Chondrocyte (in vitro differentiated cells): ENCODE measurements at places on chromosomes 2 and 18.

DNA sequence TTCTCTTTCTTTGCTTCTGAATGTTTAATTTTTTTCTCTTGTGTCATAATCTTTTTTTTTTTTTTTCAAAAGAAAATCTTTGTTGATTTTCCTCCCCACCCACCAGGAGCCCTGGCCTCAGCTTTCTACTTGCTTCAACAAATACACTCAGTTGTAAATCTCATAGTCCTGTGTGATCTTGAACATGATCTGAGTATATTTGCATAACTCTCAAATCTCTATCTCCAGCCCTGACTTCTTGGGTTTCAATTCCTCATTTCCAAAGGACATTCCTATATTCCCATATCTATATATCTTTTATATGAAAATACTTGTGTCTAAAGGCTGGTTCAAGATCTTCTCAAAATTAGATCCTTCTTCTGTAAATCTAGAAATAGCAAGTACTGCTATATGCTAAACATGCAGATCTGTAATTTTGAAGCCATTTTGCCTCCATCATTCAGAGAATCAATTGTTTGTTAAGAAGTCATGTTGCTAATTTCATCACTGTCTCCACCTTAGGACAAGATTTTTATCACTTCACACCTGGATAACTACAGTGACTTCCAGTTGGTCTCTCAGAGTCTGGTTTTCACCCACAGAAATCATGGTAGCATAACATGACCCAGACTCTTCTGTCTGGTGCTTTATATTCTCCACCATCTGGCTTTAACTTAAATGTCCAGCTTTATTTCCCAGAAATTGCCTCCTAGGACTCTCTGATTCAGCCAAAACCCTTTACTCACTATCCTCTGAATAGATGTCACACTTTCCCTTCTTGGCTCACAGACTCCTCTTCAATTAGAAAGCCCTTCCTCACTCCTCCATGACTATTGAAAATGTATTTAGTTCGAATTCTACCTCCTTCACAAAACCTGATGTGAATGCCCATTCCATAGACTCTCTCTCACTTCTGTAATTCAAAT lies 98.1 kb downstream of the ZEB2 start:
- no peak for DNase-seq

DNA sequence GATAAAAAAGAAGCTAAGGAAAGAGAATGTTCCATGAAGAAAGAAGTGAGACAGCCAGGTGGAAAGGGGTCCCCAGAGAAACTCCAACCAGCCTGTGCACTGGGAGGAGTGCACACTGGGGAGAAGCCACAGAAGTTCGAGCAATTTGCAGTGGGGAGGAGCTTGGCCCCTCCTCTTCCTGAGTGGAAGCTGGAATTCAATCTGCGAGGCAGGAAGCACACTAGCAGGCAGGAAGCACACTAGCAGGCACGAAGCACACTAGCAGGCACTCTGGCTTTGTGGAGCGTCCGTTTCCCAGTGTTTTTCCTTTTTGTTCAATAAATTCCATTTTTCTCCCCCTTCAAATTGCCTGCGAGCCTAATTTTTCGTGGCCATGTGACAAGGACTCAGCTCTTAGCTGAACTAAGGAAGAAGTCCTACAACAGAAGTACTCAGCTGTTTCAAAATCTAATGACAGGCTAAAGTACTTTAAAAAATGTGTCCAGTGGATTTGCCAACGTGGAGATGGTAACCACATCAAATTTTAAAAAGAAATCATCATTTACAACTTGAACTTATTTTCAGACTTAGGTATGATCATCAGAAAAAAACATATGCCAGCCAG lies 21.4 kb upstream of the SPIRE1 start:
- no peak for DNase-seq

DNA sequence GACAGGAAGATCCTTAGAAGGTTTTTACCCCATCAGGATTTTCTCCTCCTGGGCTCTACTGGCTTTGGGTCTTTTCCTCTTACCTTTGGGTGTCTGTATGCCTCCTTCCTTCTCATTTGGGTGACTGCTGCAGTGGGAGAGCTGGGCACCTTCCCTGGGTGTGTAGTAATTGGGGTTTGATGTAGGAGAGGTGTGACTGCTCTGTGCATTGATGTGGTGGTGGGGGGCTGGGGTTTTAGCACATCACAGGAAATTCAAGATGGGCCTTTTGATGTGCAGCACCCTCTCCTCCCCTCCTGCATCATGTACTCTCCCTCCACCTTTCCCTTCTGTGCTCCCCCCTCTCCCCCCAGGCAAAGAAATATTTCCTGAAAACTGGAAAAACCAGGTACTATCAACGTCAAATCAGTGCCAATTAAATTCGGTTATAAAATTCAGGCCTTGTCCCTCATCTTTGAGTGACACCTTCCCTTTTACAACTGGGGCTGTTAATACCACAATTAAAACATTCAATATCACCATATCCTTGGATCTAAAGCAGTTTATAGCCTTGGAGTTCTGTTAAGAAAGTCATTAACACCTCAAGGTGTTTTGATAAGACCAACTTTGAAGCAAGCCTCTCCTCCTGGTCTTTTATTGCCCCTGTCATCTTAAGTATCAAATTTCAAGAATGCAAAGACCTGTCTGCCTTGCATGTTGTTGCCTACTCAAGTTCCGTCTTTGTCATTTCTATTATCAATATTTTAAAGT lies 23.3 kb downstream of the EDAR start:
- no peak for DNase-seq

DNA sequence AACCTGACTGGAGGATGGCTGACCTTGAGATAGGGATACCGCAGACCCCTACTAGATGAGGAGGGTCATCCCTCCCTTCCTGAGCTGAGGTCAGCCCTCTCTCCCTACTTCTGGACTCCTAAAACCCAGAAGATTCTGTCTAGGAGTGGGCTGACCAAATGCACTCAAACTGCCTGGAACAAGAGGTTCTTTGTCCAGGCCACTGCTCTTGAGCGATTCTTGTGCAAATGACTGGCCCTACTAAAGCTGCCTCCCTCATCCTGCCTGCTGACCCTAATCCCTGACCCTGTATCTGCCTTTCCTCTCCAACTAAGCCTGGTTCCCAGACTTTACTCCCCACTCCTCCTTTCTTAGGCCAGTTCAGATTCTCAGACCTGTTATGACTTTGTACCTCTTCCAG lies 56.2 kb downstream of the EFR3B start:
- DNase-seq, result no peak

GRCh38 chr2:46813680-46814079 lies 101.9 kb downstream of the MCFD2 start:
- DNase-seq, result no peak

GRCh38 chr2:38552259-38552658 lies 50.5 kb downstream of the HNRNPLL start:
- DNase-seq, result no peak

DNA sequence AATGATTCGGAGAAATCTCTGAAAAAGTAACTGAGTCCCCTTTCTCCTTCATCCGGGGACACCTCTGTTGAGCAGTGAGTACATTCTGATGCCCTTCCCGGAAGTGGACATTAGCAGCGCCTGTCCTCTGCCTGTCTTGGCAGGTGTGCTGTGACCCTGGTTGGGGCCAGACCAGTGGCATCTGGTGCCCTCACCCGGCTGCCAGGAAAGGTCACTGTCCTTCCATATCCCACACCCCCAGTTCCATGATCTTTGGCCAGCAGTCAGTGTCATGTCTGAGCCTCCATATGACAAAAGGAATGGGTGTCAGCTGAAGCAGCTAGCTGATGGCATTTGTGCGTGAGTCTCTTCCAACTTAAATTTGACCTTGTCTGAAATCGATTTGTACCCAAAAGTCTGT lies 128.1 kb downstream of the NCK2 start:
- no peak for DNase-seq

- DNase-seq, result no peak
Measured at GRCh38 chr2:159185401-159186130, 100.9 kb downstream of the WDSUB1 start.

- DNase-seq, result peak; percentile 19
Measured at GRCh38 chr2:239288951-239289511, 111.8 kb downstream of the HDAC4 start.

- no peak for DNase-seq
Measured at GRCh38 chr18:59002974-59003594, 136.6 kb upstream of the SEC11C start.

DNA sequence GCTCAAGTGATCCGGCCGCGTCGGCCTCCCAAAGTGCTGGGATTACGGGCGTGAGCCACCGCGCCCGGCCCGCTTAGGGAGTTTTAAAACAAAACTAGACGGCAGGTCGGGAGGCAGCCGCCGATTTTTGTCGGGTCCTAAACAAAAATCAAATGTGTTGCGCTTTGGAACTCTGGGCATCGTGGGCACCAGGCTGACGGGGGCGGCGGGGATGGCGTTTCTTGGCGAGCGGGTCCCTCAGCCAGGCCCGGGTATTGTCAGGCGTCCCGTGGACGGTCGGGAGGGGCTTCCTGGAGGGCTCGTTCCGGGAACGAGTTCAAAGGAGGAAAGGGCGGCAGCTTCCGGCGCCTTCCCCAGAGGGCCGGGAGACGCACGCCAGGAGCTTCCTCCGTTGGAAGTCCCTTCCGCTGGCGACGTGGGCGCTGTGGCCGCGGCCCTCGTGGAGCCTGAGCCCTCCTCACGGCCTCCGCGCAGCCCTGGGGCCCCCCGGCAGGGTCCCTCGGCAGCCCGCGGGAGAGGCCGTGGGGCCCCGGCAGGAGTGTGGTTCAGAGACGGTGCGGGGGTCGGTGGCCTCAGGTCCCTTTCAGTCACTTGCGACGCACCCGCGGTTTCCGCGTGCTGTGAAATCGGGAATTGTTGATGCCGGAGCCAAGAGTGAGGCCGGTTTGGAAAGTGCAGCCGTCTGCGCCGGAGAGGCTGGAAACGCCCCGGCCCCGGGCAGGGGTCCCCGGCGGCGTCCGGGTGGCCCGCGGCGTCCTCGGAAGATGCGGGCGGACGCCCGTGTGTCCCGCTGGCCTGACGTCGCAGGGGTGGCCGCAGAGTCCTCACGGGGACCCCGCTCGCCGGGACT lies 59.3 kb downstream of the EMILIN2 start:
- DNase-seq, result no peak

- no peak for DNase-seq
Measured at GRCh38 chr2:84297155-84297554, 161.9 kb downstream of the SUCLG1 start.

- no peak for DNase-seq
Measured at GRCh38 chr18:57710226-57710625, 88.6 kb upstream of the NARS1 start.

- DNase-seq, result no peak
Measured at GRCh38 chr2:190863946-190864345, 16.7 kb upstream of the GLS start.

- DNase-seq, result no peak
Measured at GRCh38 chr2:169330555-169331198, 31.7 kb downstream of the LRP2 start.

DNA sequence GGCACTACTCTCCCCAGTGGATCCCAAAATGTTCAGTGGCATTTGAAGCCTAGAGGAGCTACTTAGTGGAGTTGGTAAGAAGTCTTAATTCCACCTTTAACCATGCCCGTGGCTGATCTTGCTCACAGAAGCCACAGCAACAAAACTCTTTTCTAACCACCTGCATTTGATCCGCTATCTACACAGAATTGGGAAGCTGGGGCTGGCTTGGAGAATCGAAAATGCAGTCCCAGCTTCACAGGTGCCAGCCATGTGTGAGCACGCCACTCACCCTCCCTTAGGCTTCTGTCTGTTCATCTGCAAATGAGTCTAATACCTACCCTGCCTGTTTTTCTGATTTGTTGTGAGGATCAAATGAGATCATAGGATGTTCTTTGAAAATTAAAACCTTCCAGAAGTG lies 182.6 kb downstream of the BCL11A start:
- no peak for DNase-seq

GRCh38 chr2:18046558-18047212 lies 168.2 kb downstream of the KCNS3 start:
- DNase-seq, result no peak

- no peak for DNase-seq
Measured at GRCh38 chr2:9225806-9226205, 19.2 kb downstream of the ASAP2 start.

GRCh38 chr2:236768393-236769140 lies 198.9 kb downstream of the ACKR3 start:
- no peak for DNase-seq

DNA sequence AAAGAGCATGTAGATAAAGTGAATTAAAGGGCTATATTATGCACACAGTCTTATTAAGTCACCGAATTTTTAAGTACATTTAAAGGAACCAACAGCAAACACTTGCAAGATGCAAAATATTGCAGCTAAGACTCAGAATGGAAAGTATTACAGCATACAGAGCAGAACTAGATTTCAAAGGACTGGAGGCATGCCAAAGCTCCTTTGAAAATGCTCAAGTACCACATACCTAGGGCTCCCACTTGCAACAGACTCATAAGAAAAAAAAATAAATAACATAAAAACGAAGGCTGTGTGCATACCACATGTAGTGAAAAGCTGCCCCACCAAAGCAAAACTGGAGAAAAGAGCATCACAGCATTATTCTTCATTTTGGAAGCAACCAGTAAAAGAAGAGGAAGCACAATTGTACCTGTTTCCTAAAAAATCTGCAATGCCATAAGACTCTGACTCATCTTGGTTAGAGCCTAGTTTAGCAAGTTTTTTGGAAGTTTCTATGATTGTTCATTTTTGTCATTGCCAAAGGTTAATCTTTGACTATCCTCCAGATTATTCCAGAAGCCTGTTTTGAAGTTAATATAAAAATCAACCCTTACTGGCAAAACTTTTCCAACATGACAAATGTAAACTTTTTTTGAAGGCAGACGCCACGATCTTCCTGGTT lies 306.0 kb upstream of the COL3A1 start:
- DNase-seq, result no peak

DNA sequence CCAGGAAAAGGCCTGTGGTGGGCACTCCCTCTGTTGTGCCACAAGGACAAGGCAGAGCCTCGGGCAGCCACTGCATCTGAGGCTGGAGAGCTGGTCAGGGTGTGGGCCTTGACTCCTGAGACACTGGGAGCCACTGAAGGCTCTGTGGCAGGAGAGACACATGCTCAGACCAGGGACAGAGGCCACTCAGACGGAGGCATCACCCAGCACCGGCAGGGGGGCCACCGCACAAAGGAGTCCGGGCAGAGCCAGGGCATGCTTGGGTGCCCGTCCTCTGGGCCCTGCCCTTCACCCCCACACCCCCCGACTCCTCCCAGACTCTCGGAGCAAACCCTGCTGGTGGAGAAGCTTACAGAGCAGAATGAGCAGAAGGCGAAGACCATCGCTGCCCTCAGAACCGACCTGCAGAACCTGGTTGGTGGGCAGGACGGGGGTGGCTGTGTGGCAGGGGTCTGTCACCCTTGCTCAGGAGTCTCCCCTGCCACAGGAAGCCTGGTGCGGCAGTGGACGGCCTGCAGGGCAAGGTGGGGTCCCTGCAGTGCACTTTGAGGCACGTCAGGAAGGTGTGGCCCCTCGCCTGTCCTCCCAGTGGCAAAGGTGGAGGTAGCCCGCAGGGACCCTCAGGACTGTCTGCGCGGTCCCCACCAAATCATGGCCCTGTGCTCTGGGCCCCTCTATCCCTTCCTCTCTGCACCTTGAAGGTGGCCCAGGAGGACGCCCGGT lies 26.0 kb downstream of the CROCC2 start:
- DNase-seq, result peak; percentile 89

DNA sequence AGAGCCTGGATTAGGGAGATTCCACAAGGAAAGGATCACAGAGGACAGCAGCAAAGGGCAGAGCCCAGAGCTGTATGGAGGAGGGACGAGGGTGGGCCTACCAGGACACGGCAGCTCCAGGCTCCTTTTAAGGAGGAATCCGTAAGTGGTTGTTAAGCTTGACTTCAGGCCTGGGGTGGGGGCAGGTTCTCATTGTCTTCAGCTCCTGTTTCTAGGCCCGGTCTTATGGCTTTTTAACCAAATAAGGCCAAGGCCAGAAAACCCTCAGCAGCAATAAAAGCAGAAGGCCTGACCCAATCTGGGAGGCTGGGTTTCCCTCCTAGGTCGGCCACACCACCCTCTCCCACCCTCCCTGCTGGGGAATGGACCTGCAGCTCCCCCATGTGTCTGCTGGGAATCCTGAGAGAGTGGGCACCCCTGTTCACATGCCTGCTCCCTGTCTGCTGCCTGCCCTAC lies 111.2 kb downstream of the PLB1 start:
- DNase-seq, result peak; percentile 46
